LHCN-M2 (cell line): ENCODE measurements at places on chromosomes 3 and 15. TPM values are rescaled to one million over a fixed set of nuclear protein-coding genes. Genes with fewer than 3 reads are reported as not detected.

LRRK1 gene
- total RNA-seq: 0.17 and 0.26 TPM in 2 replicates

ITGA11 gene
- 14.6 and 22.0 TPM in 2 replicates for total RNA-seq

CPN2 gene
- not detected in 2 replicates for total RNA-seq

CNTN3 gene
- total RNA-seq: 0.11 TPM in 1 of 2 replicates, not detected in the other

CP gene
- 0.06 TPM in 1 of 2 replicates, not detected in the other for total RNA-seq

BFSP2 gene
- total RNA-seq: not detected in 2 replicates

SSR3 gene
- total RNA-seq: 491 and 647 TPM in 2 replicates

TM6SF1 gene
- total RNA-seq: not detected in 2 replicates

CHL1 gene
- not detected in 2 replicates for total RNA-seq

SLC22A14 gene
- not detected in 2 replicates for total RNA-seq

WDR73 gene
- 15.5 and 17.3 TPM in 2 replicates for total RNA-seq

CD200 gene
- 0.34 TPM in 1 of 2 replicates, not detected in the other for total RNA-seq

ZIC4 gene
- total RNA-seq: 1.1 and 3.4 TPM in 2 replicates

CCK gene
- not detected in 2 replicates for total RNA-seq

PLA2G4D gene
- total RNA-seq: not detected in 2 replicates

RHOV gene
- total RNA-seq: not detected in 2 replicates

IL5RA gene
- not detected in 2 replicates for total RNA-seq

PRR20G gene
- total RNA-seq: not detected in 2 replicates

SCAP gene
- total RNA-seq: 66.5 and 71.1 TPM in 2 replicates

MOBP gene
- total RNA-seq: not detected in 2 replicates

TERC gene
- 434 and 471 TPM in 2 replicates for total RNA-seq

IDH3A gene
- total RNA-seq: 51.2 and 87.1 TPM in 2 replicates

DNAJC17 gene
- total RNA-seq: 37.0 and 44.4 TPM in 2 replicates

SEMA3F gene
- total RNA-seq: 0.17 and 0.83 TPM in 2 replicates

CCDC80 gene
- total RNA-seq: 96.0 and 137 TPM in 2 replicates

PEX11A gene
- 3.5 and 6.0 TPM in 2 replicates for total RNA-seq

CDCP1 gene
- 19.6 and 23.0 TPM in 2 replicates for total RNA-seq

TEX9 gene
- 4.4 and 4.8 TPM in 2 replicates for total RNA-seq

MKRN3 gene
- total RNA-seq: 5.2 and 6.5 TPM in 2 replicates

GPR149 gene
- not detected in 2 replicates for total RNA-seq
